ENCODE measurements at places on chromosomes 11 and 22.

- no peak for DNase-seq
Observed at GRCh38 chr11:120268686-120269085, 28.7 kb downstream of the POU2F3 start.

DNA sequence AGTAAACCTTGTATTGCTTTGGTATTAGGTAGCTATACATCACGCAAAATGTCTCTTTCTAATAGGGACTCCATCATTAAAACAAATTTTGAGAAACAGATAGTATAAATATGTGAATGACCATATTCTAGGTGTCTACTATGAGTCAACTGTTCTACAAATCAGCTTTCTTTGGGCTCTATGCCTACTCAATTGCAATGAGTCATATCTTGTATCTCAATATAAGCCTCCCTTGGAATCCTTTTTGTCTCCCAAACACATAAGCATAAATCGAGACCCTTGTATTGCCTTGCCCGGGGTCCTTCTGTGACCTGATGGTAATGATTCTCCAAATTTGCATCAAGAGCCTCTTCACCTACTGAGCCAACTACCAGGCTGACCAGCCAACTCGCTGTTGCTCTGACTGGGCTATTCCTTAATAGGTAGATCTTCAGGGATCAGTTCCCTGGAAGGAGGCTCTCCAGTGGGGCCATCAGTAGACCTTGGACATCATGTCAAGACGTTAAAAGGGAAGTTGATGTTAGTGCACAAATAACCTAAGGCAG lies 22.2 kb downstream of the BLID start:
- DNase-seq, result no peak

DNA sequence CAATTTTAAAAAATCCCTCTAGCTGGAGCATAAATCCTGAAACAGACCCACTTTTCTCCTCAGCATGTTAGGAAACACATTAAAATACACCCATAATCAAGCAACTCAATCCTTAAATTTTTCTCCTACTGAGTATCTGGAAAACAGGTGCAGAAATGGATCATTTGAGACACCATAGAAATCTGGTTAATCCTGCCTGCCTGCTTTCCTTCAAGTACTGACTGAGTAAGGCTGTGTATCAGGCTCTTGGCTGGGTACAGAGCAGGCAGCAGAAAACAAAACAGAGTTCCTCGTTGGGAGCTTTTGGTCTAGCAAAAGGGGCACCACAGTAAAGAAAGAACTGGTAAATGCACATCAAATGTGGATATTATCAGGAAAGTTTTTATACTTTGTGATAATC lies 1.9 kb downstream of the KCNQ1OT1 start:
- DNase-seq, result no peak

- no peak for DNase-seq
Observed at GRCh38 chr11:125201525-125202141, 37.1 kb downstream of the PKNOX2 start.

DNA sequence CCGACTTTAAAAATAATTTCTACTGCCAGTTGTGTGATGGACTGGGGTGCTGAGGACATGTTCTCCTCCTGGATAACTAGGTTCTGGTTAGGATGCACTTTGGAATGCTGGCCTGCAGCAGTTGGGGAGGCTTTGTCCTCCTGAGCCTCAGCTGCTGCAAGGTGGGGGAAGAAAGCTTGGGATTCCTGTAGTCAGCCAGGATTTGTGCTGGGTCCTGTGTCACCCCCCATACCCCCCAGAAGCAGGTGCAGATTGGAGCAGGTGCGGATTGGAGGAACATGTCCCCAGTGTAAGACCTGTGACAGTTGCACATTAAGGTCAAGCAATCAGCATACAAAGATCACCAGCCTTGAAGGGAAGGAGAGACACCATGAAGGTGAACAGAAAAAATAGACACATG lies 51.1 kb downstream of the MED15 start:
- DNase-seq, result no peak

GRCh38 chr22:36589856-36590255 lies 60.9 kb upstream of the EIF3D start:
- DNase-seq, result no peak

- no peak for DNase-seq
Observed at GRCh38 chr11:11876458-11876857, 34.7 kb downstream of the USP47 start.

- DNase-seq, result no peak
Observed at GRCh38 chr11:22543261-22543660, 82.4 kb downstream of the FANCF start.

DNA sequence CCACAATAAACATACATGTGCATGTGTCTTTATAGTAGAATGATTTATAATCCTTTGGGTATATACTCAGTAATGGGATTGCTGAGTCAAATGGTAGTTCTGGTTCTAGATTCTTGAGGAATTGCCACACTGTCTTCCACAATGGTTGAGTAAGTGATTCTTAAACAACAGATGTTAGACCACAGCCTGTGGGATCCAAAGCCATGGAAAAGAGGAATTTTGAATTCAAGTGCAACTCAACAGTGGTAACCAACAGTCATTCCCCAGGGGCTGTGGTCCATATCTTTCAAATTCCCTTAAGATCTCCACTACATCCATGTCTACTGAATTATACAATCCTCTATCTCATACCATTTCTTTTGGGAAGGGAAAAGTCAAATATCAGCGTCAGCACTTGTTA lies 321.5 kb downstream of the LARGE1 start:
- no peak for DNase-seq

All from activated naive CD8-positive, alpha-beta T cell treated with anti-CD3 and anti-CD28 coated beads, Interleukin-2, amount 50 U/mL, for 24 hours (primary cell).